ENCODE measurements at places on chromosomes 2 and 18.

DNA sequence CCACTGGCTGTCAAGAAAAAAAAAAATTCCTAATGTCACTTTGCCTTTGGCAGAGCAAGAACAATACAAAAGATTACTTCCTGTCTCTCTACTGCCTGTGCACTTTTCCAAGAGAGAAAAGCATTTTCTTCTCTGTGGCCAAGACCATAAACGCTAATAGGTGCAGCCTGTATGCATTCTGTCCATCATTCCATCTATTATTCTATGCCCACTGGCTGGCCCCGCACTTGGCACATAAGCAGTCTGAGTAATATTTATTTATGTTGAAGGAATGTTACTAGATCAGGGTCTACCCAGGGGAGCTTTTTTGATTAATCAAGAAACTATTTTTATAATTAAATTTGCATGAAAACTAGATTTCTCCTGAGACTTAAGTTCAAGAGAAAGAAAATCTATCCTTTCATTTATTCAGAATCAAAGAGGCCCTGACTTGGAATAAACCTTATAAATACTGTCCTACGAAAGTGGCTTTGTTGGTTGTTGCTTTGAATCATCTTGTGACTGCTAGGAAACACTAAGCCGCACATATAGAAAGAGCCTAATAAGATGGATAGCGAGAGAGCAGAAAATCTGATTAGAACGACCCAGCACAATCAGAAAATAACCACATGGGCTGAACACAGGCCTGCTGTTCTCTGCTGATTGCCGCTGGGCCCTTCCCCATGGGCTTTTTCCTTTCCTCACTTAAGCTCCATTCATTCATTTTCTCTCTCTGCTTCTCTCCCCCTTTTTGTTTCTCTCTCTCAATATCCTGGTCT, 59.4 kb downstream of the MMADHC start:
- no peak for DNase-seq

GRCh38 chr2:109247812-109248211, 118.8 kb downstream of the SH3RF3 start:
- DNase-seq = no peak

- no peak for DNase-seq
Measured at GRCh38 chr2:186130748-186131641, 355.1 kb upstream of the ZC3H15 start.

DNA sequence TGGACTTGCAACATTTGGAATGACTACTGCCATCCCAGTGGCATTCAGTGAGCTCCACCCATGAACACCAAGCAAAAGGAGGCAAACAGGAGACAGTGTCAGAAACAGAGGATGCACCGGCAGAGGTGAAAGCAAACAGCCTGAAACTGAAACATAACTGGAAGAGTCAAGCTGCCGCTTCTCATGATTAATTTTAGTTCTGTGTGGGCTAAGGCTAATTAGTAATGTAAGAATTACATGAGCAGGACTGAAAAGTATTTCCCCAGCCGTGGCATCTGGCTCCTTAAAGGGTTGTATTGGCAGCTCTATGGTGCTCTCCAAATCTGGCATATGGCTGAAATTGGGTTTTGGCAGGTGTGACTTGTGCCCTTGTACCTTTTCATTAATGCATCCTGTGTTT, 1108.1 kb downstream of the TSN start:
- DNase-seq = no peak

DNA sequence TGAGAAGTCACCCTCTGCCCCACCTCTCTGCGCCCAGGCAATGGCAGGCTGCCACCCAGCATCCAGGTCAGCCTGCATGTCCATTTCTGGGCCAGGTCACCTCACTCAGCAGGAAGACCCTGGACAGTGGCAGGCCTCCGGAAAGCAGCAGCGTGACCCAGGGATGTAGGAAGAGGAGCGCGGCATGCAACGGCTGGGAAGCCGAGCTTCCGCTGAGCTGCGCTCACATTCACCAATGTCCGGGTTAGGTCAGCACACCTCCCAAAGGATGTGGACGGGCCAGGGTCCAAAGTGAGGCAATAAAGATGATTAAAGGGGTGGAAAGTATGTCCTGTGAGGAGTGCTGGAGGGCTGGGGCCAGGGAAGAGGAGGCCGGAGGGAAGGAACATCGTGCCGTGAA, 174.5 kb downstream of the CTIF start:
- no peak for DNase-seq

GRCh38 chr2:70247364-70248180, 856 bp downstream of the TIA1 start:
- DNase-seq = no peak

DNA sequence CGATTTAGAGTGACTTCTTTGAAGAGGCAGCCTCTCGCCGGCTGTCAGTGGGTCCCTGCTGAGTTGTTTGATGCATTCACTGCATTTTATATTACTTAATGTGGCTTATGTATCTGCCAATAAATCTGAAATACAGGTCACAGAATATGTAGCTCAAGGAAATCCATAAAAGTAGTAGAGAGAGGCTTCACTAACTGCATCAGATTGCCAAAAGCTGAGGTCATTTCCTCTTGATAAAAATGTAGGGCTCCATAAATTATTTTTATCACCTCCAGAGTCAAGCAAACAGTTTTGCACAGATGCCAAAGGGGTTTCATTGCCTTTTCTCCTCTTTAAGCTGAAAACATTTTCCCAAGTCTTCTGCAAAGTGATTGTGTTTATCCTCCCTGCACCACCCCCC, 36.5 kb upstream of the CCDC93 start:
- DNase-seq = no peak

DNA sequence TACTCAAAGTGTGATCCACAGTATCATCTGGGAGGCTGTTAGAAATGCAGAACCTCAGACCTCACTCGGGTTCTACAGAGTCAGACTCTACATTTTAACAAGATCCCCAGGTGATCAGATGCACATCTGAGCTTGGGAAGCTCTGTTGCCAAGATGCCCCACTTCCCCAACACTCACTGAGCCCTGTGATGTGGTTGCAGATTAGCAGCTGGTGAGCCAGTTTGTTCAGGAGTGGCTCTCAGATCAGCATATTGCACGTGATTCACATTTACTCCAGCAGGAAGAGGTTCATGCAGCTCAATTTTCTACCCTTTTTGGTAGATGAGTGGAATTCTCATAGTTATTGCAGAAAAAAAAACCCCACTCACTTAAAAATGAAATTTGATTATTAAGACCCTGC, 96.4 kb downstream of the VIT start:
- DNase-seq = no peak

DNA sequence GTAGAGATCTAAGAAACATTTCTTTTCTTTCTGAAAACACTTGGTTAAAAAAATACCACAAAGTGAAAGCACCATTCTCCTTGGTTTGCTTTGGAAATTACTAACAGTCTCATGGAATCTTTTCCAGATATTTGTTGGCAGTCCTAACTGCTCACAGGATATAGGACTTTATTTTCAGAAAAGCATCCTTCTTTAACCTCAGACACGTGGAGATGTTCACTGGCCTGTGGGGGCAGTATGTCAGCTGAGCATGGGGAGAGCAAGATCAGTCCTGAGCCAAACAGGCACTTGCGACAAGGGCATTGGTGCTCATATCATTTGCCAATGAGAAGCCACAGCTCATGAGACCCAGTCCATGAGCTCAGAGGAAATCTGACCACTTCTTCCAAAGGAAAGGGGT, 371.9 kb downstream of the NBAS start:
- DNase-seq = no peak

DNA sequence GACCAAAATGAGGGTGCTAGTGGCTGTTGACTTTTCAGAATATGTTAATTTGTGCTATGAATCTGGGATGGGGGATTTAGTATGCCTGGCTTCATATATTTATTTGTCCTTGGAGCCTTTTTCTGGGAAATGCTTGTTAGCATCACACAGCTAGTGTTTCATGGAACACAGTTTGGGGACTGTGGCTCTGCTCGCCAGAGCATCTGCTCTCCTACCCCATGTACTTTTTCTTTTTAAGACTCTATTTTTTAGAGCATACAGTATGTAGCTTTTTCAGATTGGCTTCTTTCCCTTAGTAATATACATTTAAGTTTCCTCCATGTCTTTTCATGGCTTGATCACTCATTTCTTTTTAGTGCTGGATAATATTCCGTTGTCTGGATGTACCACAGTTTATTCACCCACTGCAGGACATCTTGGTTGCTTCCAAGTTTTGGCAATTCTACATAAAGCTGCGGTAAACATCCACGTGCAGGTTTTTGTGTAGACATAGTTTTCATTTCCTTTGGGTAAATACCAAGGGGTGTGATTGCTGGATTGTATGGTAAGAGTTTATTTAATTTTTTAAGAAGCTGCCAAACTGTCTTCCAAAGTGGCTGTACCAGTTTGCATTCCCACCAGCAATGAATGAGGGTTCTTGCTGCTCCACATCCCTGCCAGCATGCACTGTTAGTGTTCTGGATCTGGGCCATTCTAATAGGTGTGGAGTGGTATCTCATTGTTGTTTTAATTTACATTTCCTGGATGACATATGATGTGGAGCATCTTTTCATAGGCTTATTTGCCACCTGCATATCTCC, 44.1 kb downstream of the EFR3B start:
- DNase-seq = no peak

DNA sequence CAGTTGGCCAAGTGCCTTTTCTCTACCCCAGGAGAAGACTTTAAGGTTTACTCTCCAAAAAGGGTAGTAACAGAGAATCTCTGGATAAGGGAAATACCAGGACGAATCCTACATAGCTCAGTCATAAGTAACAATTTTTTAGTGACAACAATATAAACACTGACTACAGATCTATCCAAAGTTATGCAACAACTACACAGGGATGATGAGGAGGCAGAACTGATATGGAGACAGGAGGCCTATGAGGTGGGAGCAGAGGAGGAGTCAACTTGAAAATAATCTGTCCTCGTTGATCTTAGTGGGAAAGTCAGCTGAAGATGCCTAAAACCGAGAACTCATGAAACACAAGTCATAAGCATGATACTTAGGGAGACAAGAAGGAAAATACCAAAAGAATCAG, 40.2 kb downstream of the SLC35F5 start:
- DNase-seq = no peak

DNA sequence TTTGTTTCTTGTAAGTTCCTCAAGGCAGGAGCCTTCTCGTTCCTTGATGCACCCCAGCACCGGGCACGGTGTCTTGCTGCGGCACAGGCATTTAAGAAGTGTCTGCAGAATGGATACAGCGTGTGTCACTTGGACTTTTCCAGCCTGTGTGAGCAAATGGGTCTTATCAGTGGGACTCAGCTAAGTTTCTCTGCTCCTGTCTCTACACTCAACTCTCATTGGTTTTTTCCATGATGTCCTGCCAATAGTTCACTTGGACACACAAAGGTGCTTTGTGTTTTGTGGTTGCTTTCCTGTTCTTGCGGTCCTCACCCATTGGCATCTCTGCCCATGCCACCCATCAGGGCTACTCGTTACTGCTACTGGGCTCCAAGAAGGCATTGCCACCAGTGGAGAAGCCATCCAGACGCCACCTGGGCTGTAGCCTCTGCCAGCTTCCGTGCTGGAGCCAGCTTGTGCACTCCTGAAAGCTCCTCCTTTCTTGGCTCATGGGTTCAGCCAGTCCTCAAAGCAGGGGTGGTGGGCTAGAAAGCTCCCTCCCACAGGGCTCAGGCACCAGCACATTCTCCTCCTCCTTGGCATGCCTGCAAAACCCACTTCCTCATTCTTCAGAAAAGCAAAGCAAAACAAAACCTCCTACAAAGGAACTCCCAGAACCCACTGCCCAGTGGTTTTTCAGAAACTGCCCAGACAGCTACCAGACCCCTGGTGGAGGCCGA, 41.4 kb downstream of the IL1R2 start:
- no peak for DNase-seq

- no peak for DNase-seq
Measured at GRCh38 chr2:156890529-156891148, 366.9 kb upstream of the GALNT5 start.

DNA sequence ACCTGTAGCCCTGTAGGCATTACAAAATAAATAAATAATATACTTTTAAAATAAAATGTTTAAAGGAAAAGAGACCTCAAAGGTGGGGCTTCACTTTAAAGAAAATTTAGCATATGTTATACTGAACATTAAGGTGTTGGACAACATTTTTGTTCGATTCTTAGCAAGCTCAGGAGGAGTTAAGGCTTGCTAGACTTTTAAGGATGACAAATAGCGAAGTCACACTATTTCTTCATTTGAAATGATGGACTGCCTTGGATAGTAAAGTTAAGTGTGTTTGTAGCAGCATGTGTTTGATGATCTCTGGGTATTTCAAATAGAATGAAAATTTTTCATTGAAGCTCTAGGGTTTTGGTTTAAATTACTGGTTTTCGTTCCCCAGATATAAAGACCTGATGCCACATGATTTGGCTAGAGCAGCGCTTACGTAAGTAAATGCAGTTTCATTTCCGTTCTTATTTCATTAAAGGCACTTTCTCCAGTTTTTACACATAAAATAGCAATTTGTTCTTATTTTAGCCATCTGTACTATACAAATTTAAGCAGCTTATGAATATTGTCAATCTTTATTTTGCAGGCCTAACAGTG, 24.9 kb downstream of the HADHB start:
- no peak for DNase-seq

DNA sequence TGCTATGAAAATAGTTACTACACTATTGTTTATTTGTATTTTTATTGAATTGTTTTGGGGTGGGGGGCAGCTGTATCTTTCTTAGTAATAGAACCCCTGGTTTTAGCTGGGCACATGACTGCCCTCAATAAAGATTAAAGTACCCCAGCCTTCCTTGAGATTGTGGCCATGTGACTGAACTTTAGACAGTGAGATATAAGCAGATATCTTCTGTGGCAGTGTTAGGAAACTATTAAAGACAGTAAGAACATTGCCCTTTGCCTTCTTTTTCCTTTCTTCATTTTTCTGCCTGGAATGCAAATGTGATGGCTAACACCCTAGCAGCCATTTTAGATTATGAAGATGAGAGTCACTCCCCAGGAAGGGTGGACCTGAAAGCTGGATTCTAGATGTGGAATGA, 47.9 kb upstream of the AKAIN1 start:
- DNase-seq = no peak

- DNase-seq = no peak
Measured at GRCh38 chr2:18548621-18549020, 11.8 kb downstream of the RDH14 start.

- DNase-seq = no peak
Measured at GRCh38 chr2:34447097-34447496, 848.0 kb upstream of the FAM98A start.

GRCh38 chr2:196502386-196502785, 137.1 kb upstream of the CCDC150 start:
- DNase-seq = no peak

GRCh38 chr2:216131175-216131926, 22.2 kb downstream of the XRCC5 start:
- DNase-seq = no peak

GRCh38 chr2:128252501-128252900, 66.2 kb downstream of the HS6ST1 start:
- DNase-seq = no peak

GRCh38 chr2:81481994-81482368, 1177.4 kb upstream of the LRRTM1 start:
- DNase-seq = no peak
